ENCODE measurements at places on chromosomes 13 and 19.
A peak's percentile ranks its signal among the peaks of the same experiment; 100 is the strongest.

DNA sequence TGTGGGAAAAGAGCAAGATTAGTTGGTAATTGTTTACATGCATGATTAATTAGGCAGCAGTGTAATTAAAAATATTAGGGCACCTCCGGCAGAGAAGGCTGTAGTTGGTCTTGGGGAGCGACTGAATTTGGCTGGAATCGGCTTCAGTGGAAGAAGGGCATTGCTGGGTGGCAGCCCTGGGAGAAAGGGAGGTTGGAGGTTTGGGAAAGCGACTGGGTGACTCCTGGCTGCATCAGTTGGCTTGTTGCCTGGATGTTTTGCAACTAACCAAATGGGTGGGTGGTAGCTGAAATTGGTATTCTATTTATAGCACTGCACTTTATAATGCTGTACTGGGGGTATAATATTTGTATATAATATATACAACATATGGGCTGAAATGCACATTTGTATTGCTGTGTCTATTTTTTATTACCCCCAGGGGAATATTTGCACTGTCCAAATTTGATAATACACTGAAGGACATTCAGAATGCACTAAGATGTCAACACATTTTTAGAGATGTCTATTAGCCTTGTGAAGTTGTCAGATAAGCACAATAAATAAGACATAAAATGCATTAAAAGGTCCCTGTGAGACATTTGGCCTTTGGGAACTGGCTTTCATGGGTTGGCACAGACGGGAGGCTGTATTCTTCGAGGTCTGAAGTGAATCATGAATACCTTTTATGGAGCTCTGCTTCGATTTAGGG lies 1.7 kb downstream of the B3GLCT start:
- peak; percentile 62 for DNase-seq

DNA sequence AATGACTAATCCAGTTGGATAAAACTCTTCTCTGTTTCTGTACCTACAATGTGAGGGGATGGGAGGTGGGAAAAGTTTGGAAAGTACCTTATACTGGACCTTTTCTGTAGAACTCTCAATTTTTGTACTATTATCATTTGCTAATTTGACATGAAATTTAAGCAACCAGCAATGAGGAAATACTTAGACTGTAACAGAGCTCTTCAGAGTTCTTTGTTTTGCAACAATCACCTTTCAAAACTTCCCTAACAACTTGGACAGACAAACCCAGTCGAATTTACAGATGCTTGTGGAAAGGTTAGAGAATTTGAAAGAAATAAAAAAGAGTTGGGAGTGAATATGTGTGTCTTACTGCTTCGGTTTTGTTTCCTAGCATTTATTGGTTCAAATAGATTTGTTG lies 16.8 kb downstream of the KBTBD7 start:
- no peak for DNase-seq

DNA sequence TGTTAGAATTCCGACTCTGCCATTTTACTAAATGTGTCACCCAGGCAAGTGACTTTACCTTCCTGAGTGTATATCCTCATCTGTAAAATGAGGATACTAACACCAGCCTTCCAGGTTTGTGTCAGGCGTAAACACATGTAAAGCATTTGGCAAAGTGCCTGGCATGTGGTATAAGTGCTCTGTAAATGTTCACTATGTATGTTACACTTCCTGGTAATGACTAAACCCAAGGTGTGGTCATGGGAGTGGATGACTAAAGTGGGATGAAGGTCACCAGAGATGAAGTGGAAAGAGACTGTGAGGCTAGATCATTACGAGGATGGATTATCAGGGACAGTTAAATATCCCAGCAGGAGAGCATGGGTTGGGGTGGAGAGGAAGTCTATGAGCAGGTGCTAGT lies 25.6 kb downstream of the DEDD2 start:
- DNase-seq, result no peak

GRCh38 chr13:73482556-73482955 lies 423.8 kb downstream of the KLF5 start:
- no peak for DNase-seq

DNA sequence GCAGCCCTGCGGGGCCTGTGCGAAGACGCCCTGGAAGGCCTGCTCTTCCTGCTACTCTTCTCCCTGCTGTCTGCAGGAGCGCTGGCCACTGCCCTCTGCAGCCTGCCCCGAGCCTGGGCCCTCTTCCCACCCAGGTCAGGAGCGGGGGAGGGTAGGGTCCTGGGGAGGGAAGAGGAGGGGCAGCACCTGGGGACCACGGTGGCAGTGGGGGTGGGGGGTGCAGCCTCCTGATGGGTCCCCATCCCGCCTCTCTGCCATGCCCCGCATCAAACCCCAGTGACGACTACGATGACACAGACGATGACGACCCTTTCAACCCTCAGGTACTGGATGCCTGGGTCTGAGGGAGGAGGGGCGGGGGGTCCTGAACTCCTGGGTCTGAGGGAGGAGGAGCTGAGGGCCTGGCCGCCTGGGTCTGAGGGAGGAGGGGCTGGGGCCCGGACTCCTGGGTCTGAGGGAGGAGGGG lies 13.4 kb upstream of the LENG8 start:
- DNase-seq, result no peak

DNA sequence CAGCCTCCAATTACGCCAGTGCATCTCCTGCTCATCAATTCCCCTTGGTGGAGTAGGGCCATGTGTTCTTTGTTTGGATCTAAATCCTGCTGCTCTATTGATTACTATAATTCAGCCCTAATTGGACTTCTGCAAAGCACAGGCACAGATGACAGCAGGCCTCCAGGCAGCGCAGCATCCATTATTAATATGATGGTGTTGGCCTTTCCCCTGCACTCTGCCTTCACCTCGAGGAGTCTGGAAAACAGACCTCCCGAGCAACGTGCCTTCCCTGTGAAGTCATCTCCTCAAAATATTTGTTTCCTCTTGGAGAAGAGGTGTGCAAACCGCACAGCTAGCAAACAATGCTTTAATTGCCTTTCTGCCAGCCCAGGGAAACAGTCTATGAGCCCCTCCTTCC lies 92.5 kb downstream of the UQCRFS1 start:
- DNase-seq, result no peak

- no peak for DNase-seq
These were observed 36.7 kb upstream of the LPAR6 start for GRCh38 chr13:48449656-48450055.

- DNase-seq, result peak; percentile 26
These were observed 866 bp upstream of the ZSWIM4 start for GRCh38 chr19:13794398-13794756.

GRCh38 chr13:25462301-25463125 lies 90.7 kb downstream of the ATP8A2 start:
- no peak for DNase-seq

DNA sequence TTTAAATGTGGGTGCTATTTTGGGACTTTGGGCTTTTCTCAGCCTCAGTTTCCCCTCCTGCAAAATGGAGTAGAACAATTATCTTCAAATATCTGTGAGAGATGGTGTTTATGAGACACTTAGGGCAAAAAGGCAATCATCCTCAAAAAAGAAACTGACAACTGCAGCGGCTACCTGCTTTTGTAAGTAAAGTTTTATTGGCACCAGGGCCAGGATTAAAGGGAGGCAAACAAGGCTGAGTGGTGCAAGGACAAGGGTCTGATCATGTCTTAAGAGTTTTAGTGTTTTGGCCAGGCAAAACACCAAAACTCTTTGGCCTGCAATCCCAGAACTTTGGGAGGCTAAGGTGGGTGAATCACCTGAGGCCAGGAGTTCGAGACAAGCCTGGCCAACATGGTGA lies 1.3 kb upstream of the MAST3 start:
- no peak for DNase-seq

DNA sequence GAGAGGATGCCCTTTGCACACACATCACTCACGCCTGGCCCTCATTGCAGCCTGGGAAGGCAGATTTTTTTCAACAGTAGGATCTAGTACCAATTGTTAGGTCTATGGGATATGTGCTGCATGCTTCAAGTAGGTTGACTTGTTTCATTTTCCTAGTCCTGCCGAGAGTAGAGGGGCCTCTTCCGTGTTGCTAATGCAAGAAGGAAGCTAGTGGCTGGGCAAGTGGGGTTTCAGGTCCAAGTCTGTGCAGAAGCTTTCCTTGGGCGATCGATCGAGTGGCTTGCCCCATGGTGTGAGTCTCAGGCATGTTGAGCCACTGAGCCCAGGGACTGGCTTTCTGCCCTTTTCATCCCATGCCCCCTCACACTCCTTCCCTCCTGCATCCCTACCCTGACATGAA lies 13.7 kb downstream of the ILF3 start:
- no peak for DNase-seq

DNA sequence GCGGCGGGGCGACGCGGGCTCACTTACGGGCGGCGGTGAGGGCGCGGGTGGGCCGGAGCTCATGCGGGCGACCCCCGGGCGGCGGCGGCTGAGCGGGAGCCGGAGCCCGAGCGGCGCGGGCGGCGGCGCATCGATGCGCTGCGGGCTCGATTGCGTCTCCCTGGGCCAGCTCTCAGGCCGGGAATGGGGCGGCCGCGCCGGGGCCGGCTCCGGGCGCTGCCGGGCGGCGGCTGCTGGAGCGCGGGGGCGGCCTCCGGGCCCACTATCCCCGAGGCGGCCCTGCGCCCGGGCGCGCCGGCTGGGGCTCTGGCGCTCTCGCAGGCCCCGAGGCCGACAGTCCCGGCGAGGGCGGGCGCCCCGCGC lies 1.4 kb upstream of the TSHZ3 start:
- DNase-seq, result no peak

DNA sequence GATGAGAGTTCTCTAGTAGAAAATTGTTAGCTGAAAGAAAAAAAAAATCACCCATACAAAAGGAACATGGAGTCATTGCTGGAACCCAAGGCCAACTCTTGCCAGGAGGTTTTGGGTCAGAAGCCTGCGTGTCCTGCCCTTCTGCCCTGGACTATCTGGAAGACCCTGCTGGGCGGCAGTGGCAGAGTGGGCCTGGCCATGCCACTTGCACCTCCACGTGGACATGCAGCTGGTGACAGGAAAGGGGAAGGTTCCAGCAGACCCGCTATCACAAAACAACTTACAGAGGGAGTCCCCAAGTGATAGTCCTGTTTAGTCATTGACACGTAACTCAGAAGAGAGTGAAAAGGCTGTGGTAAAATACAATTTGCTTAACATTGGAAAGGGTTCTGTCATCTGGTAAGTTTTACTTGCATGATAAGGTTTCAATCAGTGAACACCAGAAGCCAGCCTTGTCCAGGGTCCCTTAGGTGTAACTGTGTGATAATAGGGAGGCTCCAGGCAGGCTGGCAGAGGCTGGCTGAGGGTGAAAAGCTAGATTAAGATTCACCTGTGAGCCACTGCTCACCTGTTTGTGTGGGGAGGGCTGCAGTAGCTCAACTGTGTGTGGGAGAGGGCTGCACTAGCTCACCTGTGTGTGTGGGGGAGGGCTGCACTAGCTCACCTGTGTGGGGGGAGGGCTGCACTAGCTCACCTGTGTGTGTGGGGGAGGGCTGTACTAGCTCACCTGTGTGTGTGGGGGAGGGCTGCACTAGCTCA lies 47.8 kb downstream of the COL4A2 start:
- no peak for DNase-seq

GRCh38 chr13:99027260-99027659 lies 49.4 kb upstream of the DOCK9 start:
- no peak for DNase-seq

GRCh38 chr19:17450264-17451075 lies 2.0 kb upstream of the TMEM221 start:
- no peak for DNase-seq

GRCh38 chr19:55913643-55914268 lies 18.4 kb downstream of the NLRP13 start:
- DNase-seq, result no peak

GRCh38 chr13:105678072-105678471 lies 857.4 kb downstream of the EFNB2 start:
- DNase-seq, result no peak

DNA sequence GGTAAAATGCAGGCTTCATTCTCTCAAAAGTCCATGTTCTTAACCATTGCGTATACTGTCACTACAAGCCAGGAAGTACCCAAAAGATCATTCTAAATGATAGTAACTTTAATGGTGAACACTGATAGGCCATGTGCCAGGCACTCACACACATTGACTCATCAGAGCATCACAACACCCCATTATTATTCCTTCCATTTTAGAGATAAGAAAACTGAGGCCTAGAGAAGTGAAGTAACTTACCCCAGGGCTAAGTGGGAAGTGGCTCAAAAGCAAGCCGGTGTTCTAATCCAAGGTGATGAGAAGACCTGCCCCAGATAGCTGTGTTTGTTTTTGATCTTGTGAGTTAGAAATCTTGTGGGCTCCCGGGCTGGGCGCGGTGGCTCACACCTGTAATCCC lies 1.4 kb upstream of the PHLDB3 start:
- DNase-seq, result no peak

DNA sequence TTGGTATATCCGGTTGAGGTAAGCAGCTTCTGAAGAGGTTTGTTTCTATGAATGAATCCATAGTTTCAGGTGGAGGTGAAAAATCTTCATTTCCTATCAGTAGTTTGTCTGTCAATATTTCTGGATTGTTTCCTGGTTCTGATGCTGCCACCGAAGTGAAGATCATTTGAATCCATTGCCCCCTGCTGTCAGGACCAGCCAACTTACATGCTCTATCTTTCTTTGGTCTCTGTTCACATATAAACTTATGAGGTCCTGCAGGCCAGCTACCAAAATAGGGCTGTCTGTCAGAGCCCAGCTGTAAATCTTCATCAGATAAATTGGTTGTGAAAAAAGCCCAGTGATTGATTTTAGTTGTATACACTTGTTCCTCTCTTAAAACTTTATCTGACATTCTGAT lies 15.2 kb upstream of the N4BP2L1 start:
- DNase-seq, result no peak

DNA sequence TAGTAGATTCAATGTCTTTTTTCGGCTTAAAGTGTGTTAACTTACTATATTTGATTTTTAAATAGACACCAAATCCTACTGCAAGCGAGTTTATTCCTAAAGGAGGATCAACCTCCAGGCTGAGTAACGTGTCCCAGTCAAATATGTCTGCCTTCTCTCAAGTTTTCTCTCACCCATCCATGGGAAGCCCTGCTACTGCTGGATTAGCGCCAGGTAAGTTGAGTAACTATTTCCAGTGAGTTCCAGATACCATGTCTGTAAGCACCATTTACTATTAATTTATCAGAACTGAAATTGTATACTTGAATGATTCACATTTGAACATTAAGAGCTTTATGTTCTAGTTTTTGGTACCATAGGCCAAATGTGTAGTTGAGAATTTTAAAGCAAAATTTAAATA lies 81.8 kb downstream of the PAN3 start:
- DNase-seq, result no peak

- DNase-seq, result no peak
These were observed 110.2 kb upstream of the GJB6 start for GRCh38 chr13:20342311-20342710.

DNA sequence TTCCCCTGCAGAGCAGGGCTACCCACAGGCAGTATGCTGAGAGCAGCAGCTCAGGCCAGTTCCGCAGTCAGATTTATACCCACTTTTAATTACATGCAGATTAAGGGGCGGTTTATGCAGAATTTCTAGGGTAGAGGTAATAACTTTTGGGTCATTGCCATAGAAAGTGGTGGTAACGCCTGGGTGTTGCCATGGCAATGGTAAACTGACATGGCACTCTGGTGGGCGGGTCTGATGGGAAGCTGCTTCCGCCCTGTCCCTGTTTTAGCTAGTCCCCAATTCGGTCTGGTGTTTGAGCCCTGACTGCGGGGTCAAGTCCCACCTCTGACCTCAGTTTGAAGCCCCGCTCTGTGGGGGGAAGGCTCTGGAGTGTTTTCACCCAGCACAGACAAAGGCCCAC lies 141.1 kb upstream of the VSTM2B start:
- no peak for DNase-seq

GRCh38 chr13:60411983-60412382 lies 15.0 kb downstream of the TDRD3 start:
- DNase-seq, result no peak

- no peak for DNase-seq
These were observed 6.0 kb upstream of the AMER2 start for GRCh38 chr13:25178070-25178469.
